Left renal pelvis (tissue), 4 donors: ENCODE measurements at places on chromosomes 2 and 18.

- DNase-seq = no peak
Observed at GRCh38 chr2:230602562-230603230, 109.9 kb upstream of the CAB39 start.

DNA sequence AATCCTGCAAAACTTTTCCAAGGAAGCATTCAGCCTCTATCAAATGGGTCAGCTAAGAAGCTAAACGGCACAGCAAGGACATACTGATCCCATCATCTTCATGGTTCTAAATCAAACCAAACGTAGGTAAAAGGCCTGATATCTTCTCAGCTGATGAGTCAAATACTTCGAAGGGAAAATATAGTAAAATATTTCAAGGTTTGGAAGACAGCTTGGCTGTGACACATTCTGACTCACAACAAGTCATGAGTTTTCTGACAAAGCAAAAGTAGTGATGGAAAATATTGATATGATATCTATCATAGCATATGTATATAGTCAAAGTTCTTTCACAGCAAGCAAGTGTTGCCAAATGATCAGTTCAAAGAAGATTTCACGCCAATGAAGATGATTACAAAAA, 31.5 kb downstream of the DOCK10 start:
- DNase-seq = no peak

DNA sequence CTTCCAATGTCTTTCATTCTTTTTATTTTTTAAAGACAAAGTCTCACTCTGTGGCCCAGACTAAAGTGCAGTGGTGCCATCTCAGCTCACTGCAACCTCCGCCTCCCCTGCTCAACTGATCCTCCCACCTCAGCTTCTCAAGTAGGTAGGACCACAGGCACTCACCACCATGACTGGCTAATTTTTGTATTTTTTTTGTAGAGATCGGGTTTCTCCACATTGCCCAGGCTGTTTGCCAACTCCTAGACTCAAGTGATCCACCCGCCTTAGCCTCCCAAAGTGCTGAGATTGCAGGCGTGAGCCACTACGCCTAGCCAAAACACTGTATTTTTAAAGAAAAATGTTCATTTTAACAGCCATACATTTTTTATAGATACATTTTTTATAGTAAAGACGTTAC, 12.7 kb downstream of the GCKR start:
- no peak for DNase-seq

DNA sequence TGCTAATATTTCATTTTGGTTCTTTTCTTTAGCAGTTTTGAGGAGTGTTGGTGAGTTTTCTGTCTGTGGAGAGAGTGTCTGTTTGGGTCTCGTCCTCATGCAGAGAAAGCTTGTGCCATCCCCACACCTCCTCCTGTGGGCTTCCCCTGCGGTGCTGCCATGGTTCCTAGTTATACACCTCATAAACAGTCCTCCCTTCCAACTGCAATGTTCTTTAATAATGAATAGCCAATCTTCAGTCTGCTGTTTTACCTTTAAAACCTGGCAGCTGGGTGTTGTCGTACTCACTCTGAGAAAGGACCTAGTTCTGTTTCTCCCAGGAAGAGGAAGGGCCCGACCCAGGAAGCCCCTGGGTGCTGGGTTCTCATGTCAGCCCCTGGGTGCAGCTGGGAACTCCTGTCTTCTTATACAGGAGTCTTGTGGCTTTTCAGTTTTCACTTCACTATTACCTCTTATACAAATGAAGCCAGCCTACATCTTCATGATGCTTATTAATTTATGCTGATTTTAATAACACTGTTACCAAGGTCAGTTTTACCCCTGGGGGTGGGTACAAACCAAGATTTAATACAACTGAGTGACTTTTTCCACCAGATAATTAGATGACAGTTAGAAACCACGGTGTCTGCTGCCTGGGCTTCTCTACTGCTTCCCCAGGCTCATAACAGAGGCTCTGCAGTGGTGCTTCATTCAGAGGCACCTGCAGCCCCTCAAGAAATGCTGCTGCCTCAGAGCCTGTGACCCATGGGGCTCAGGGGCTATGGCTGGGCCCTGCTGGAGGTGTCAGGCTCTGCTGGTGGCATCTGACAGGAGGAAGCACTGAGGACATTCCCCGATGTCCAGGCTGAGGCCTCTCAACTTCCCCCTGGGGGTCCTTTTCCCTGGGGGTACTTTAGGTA, 59.1 kb downstream of the COA5 start:
- no peak for DNase-seq

DNA sequence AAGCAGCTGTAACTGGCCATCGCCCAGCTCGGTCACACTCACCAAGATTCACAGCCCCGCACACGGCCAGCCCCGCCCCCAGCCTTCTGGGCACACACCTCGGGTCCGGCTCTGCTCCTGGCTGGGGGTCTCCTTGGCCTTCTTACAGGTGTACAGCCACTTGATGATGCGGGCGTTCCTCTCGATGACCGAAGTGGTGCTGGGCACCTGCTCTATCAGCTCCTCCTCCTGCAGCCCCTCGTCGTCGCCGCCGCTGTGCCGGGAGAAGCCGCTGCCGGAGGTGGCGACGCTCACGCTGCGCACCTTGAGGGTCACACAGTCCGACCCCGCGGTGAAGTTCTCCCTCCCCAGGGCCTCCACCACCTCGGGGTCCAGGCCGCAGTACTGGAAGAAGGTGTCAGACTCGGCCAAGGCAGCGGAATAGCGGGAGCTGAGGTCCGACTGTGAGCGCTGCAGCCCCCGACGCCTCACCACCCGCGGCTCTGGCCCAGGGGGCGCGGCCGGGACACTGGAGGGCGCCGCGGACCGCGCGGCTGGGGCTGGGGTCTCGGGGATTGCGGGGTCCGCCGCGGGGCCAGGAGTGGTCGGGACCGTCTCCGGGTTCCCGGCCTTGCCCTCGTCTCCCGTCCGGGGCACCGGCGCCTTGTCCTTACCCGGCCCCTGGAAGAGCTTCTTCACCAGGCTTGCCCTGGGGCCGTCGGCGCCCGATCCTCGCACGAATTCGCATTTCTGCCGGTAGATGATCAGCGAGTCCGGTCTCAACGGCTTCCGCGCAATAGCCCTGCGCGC, 769 bp downstream of the FAM110C start:
- no peak for DNase-seq

- no peak for DNase-seq
Observed at GRCh38 chr2:95388856-95389244, 13.7 kb upstream of the FAHD2A start.

- no peak for DNase-seq
Observed at GRCh38 chr2:191264647-191265081, 19.5 kb downstream of the MYO1B start.
